ENCODE measurements at places on chromosomes 11 and 22.

- no peak for DNase-seq
Measured at GRCh38 chr11:76135491-76135890, 70.8 kb downstream of the WNT11 start.

GRCh38 chr22:24775769-24776492, 1.4 kb upstream of the PIWIL3 start:
- no peak for DNase-seq

DNA sequence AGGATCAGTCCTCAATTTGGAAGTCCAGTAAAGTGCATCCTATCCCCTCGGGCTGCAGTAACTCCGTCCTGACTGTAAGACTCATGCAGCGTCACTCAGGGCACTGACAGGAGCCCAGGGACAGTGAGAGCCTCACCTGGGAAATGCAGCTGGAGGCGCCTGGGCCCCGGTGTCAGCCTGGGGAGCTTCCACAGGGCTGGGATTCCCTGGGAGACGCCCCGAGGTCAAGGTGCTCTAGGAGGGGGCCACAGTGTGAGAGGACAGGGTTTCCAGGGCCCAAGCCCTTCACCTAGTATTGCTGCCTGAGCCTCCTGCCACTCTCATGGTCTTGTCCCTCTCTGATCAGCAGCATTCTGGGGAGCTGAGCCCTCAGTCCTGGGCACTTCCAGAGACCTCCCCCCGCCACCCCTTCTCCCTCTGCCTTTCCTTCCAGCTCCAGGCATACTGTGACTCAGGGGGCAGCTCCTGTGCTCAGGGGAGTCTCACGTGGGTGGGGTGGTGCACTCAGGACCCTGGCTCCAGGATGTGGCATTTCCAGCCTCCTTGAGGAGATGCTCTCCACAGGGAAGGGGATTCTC, 99.1 kb upstream of the IGLL5 start:
- DNase-seq = no peak

GRCh38 chr11:6599881-6600390, 3.5 kb downstream of the RRP8 start:
- no peak for DNase-seq

DNA sequence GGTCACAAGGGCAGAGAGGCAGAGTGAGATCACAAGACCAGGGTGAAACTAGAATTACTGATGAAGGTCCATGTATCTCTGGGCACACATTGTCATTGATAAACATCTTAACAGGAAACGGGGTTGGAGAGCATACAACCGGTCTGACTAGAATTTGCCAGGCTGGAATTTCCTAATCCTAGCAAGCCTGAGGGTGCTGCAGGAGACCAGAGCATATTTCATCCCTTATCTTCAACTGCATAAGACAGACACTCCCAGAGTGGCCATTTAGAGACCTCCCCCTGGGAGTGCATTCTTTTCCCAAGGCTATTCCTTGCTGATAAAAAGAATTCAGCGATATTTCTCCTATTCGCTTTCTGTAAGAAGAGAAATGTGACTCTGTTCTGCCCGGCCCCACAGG, 84.6 kb upstream of the IZUMO1R start:
- DNase-seq = no peak

- DNase-seq = no peak
Measured at GRCh38 chr22:38477585-38477984, 9.7 kb downstream of the KDELR3 start.

- peak; percentile 40 for DNase-seq
Measured at GRCh38 chr22:27474711-27475547, 326.6 kb downstream of the MN1 start.

GRCh38 chr22:36955691-36956090, 42.3 kb downstream of the CSF2RB start:
- no peak for DNase-seq

GRCh38 chr11:46079662-46080061, 41.6 kb downstream of the PHF21A start:
- no peak for DNase-seq

- DNase-seq = peak; percentile 74
Measured at GRCh38 chr22:38214302-38215056, 12.7 kb downstream of the MAFF start.

GRCh38 chr11:83764643-83765042, 478.5 kb upstream of the CCDC90B start:
- DNase-seq = no peak

DNA sequence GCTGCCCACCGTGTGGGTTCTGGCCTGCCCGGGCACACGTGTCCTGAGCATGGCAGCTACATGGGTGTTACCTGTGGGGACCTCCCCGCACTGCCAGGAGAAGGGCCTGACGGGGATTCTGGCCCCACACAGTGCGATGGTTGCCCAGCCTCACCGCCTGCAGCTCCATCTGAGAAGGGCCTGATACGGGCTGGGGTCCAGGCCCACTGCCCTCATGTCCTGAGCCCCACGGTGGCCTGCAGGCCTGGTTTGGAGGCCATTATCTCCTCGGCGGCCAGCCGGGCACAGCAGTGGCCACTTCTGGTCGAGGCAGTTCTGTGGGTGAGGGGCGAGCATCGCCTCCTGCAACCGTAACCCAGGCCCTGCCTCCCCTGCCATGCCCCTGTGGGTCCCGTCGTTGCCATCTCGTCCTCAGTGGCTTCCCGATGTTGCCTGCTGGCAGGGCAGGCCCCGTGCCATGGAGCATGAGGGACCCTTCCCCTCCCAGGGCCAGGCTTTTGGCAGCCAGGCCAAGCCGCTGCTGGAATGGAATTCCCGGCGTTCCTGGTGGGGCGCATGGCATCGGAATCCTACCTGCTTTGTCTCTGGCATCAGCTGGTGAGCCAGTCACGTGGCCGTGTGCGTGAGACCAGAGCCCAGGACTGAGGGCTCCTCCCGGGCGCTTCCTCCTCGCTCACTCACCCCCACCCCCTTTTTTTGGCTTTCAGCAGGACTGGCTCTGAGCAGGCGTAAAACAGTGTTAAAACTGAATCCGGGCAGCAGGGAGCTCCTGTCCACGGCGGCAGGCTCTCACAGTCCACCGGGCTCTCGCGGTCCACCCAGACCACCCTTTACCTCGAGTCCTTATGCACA, 71.9 kb upstream of the PPARA start:
- DNase-seq = peak; percentile 82

DNA sequence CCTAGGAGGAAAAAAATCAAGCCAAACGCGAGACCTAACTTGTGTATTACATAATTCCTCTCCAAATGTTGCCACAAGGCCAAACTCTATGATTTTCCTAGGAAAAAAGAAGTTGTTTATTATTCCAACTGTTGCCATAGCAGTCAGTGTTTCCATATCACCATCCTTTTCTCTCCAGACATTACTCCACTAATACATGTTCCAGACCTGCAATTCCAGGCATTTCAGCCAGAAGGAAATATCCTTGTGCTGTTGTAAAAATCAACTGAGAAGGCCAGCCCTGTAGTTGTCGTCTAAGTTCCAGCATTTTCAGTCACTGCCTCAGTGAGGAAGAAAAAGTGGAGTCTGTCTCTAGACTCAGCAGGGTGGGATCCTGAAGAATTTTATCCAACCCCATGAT, 33.1 kb upstream of the PAMR1 start:
- DNase-seq = no peak

DNA sequence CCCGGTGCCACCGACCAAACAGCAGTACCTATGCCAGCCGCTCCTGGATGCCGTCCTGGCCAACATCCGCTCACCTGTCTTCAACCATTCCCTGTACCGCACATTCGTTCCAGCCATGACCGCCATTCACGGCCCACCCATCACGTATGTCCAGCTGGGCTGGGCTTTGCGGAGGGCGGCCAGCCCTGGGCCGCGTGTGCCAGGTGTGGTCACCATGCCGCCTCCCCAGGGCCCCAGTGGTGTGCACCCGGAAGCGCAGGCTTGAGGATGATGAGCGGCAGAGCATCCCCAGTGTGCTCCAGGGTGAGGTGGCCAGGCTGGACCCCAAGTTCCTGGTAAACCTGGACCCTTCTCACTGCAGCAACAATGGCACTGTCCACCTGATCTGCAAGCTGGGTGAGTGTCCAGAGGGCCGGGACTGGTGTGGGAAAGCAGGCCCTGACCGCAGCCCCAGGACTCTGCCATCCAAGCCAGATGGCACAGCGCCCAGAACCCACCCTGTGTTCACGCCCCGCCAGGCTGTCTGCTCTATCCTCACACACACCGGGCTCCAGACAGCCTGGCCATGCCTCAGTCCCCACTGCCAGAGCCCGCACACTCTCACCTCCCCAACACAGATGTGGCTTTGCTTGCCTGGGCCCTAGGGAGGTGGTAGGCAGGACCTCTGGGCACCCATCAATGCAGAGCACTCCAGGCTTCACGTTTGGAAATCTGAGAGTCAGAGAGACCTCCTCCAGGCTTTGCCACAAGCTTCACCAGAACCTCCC, 77.6 kb downstream of the MED15 start:
- DNase-seq = no peak

GRCh38 chr11:113553235-113553634, 78.0 kb upstream of the DRD2 start:
- DNase-seq = no peak

DNA sequence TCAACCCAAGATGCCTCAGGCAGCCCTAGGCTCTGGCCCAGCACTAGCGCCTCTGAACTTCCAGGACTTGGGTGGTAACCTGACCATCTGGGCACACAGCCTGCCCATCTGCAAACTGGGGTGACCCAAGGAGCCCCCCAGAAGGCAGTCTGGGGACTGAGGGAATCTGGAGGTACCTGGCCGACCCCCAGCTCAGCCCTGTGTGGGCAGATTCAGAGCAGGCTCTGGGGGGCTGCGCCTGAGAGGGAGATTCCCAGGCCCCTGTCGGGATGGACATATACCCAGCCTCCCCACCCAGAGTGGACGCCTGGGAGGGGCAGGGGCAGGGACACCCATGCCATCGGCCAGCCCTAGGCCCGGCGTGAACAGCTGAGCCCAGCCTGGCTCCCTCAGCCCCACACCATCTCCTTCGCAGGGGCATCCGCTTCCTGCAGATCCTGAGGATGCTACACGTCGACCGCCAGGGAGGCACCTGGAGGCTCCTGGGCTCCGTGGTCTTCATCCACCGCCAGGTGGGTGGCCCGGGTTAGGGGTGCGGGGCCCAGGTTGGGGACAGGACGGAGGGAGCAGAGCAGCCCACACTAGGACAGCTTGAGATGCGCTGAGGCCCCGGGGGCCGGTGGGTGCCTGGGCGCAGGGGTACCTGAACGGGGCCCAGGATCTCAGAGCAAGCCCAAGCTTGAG, 126.9 kb downstream of the KCNQ1 start:
- DNase-seq = peak; percentile 18

DNA sequence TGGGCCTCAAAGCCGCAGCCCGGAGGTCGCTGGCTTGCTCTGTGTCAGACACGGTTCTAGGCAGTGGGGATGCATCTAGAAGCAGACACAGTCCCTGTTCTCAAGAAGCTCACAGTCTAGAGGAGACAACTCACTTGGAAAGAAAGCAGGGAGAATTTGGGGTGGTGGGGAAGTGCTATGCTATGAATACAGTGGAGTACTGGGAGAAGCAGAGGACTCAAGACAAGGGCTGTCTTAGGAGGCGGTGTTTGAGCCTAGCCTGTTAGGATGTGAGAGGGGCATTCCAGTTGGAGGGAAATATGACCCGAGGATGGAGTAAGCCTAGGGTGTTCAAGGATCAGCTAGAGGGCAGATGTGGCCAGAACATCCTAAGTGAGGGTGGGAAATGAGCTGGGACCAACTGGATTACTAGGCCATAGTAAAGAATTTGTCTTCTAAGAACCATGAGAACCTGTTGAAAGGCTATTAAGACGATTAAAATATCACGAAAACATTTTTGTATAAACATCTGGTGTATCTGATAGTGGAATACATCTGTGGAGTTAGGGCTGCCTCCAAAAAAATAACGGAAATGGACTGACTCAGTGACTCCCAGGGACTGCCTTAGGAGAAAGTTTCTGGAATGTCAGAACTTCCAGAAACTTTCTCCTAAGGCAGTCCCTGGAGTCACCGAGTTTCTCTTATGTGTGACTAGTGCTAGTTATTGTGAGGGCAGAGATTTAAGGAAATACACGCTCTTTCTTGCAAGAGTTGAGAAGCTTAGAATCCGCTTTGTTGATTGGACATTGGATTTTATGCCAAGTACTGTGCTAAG, 1.1 kb upstream of the PITPNB start:
- DNase-seq = no peak

- DNase-seq = no peak
Measured at GRCh38 chr11:7982582-7983119, 4.5 kb upstream of the EIF3F start.

GRCh38 chr22:33274214-33275072, 216.3 kb upstream of the SYN3 start:
- no peak for DNase-seq

- DNase-seq = no peak
Measured at GRCh38 chr22:46681010-46681409, 57.0 kb downstream of the CERK start.

GRCh38 chr11:59551659-59552521, 40.6 kb downstream of the OR4D9 start:
- peak; percentile 74 for DNase-seq

GRCh38 chr22:47121791-47122190, 359.3 kb downstream of the TBC1D22A start:
- DNase-seq = no peak

DNA sequence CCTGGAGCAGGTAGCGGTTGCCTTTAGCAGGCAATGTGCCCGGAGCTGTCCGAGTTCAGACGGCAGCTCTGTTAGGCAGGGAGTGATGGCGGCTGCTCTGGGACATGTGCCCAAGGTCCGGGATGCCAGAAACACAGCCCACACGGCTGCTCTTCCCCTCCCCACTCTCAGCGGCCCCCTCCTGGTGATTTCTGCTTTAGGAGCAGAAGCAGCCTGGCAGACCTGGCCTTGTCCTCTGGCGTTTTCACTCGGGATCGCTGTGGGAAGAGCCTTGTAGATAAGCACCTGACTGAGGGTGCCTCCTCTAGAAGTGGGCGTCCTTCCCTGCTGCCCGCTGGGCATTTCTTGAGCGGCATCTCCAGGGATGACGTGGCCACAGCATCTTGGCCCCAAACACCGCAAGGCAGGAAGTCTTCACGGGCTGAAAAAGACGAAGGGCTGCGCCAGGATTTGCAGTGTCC, 392.2 kb downstream of the TBC1D22A start:
- DNase-seq = peak; percentile 84

GRCh38 chr11:121503051-121503450, 50.3 kb upstream of the SORL1-AS1 start:
- DNase-seq = no peak

- DNase-seq = no peak
Measured at GRCh38 chr22:49300951-49301397, 526.7 kb downstream of the BRD1 start.

DNA sequence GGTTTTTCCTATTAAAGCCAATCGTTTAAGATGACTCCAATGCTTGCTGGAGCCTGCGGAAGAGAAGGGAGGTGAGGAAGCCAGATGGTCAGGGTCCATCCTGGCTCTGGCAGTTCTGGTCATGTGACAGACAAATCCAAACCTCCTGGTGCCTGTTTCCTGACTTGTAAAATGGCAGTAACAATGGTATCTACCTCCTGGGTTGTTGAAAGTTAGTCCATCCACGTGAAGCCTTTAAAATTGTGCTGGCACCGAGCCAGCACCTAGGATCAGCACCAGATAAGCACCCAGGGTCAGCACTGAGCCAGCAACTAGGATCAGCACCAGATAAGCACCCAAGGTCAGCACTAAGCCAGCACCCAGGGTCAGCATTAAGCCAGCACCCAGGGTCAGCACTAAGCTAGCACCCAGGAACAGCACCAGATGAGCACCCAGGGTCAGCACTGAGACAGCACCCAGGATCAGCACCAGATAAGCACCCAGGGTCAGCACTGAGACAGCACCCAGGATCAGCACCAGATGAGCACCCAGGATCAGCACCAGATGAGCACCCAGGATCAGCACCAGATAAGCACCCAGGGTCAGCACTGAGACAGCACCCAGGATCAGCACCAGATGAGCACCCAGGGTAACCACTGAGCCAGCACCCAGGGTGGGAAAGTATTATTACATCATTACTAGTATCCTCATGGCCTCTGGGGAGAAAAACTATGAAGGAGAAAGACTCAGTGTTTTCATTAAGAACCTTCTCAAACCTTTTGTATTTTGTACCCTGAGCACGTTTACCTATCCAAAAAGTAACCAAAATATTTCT, 17.2 kb downstream of the KIAA0930 start:
- DNase-seq = no peak

Data from ovary (tissue), 10 donors.